ENCODE measurements at places on chromosomes 12 and 14.

DNA sequence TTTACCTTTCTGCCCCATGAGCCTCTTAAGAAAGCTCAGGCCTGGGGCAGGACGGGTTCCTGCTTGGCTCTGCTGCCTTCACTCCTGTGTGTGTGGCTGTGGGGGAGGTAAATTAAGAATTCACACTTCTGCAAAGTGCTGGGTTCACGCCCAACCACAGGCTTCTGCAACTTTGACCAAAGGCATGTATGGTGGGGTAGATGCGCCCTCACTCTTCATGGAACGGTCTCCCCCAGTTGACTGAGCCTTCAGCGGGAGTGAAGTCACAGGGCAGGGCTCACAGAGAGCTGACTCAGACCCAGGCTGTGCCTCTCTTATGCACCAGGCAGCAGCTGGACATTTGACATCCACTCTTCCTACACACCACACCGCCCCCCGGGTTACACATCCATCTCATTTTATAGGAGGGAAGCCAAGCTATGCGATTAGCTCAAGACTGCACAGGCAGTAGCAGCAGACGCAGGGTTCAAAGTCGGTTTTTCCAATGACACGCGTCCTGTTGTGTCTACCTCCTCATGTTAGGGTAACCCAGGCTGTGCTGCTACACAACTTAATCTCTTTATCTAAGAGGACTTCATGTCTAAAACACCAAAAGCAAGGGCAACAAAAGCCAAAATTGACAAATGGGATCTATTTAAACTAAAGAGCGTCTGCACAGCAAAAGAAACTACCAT, 15.4 kb upstream of the BCL11B start:
- H3K27me3 ChIP-seq: no peaks in the 10 kb centered on the region
- no peak overlapping the region for H3K4me3 ChIP-seq
- no peak for DNase-seq
- no peaks in the 10 kb centered on the region for H3K4me1 ChIP-seq
- no peak overlapping the region for H3K27ac ChIP-seq

DNA sequence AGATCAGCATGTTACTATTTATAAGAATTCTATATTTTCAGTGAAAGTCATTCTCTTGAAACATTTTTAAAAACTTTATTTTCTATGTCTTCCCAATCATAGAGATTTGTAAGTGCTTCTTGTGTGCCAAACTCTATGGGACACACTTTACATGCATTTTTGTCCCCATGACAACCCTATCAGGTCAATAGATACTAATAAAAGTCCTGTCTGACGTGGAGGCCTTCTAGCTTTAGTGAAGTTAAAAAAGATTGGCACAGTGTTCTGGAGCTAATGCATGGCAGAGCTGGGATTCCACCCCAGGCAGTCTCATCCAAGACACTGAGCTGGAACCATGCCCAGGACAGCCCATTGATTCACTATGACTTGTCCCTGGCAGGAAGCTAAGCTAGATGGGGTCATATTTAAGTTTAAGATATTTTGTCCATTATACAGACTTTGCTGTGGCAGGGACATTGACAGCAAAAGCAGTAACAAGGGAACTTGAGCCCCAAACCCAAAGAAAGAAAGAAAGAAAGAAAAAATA, 28.1 kb downstream of the TTC6 start:
- H3K4me3 ChIP-seq: no peak overlapping the region
- H3K36me3 ChIP-seq: no peaks in the 10 kb centered on the region
- H3K27me3 ChIP-seq: peaks cover 23% of the 10 kb centered on the region
- H3K4me1 ChIP-seq: no peaks in the 10 kb centered on the region
- H3K27ac ChIP-seq: no peak overlapping the region
- no peak for DNase-seq

DNA sequence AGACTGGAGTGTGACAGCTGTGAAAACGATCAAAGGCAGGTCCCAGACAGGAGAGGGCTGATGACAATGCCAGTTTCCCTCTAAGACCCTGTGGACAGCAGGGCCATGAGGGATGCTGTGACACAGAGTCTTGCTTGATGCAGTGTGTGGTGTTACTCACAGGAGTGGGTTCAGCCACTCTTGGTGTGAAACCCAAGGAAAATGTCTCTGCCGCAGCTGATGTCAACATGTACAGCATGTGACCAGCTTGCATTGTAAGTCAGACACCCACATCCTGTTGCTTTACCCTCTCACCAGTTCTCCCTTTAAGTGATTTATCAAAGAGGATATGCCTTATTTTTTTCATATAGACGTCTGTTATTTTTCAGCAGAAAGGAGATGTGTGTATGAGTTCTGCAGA, 268.6 kb downstream of the BTG1 start:
- no peak overlapping the region for H3K27ac ChIP-seq
- no peaks in the 10 kb centered on the region for H3K36me3 ChIP-seq
- H3K27me3 ChIP-seq: no peaks in the 10 kb centered on the region
- H3K4me3 ChIP-seq: no peak overlapping the region

GRCh38 chr12:92369056-92369455, 223.4 kb upstream of the BTG1 start:
- no peak for DNase-seq
- no peaks in the 10 kb centered on the region for H3K36me3 ChIP-seq
- no peak overlapping the region for H3K4me3 ChIP-seq
- H3K27me3 ChIP-seq: no peaks in the 10 kb centered on the region

DNA sequence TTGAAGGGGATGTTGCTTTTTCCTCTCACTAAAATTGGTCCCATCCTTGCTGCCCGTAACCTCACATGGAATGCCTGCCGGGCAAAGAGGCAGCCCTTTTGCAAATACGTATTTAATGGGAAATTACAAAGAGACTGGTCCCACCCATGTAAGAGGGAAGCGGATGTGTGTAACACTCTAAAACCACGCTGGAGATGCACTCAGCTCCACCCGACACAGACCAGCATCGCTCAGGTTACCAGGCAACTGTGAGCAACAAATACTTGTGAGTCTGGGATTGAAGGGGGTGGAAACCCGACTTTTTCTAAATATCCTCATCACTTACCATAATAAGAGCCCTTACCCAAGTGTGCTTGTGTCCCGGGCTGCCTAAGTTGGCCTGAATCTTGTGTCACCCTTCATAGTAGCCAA, 47.7 kb downstream of the ELK3 start:
- H3K27ac ChIP-seq: no peak overlapping the region
- H3K27me3 ChIP-seq: no peaks in the 10 kb centered on the region
- H3K4me3 ChIP-seq: no peak overlapping the region

- no peaks in the 10 kb centered on the region for H3K4me1 ChIP-seq
- H3K4me3 ChIP-seq: no peak overlapping the region
- no peaks in the 10 kb centered on the region for H3K36me3 ChIP-seq
These were observed 1419.4 kb downstream of the FSCB start for GRCh38 chr14:43087666-43088065.

DNA sequence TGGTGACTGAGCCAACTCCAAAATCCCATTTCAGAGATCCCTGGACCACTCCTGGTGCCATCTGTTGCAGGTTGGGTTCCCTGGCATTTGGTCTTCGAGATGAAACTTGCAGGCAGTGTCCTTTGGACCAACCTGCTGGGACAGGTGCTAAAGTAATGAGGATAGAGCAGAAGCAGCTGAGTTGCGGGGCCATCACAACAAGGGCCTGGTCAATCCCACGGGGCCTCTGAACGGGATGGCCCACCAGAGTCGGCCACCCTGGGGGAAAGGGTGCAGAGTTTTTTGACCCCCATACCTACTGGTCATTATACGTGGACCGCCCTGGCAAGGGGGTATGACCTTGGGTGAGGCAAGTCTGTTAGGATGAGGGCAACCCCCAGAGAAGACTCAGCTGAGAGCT, 39.3 kb downstream of the DLK1 start:
- DNase-seq: no peak
- H3K4me3 ChIP-seq: no peak overlapping the region
- H3K27me3 ChIP-seq: no peaks in the 10 kb centered on the region
- peaks cover 3% of the 10 kb centered on the region for H3K4me1 ChIP-seq
- H3K27ac ChIP-seq: no peak overlapping the region

DNA sequence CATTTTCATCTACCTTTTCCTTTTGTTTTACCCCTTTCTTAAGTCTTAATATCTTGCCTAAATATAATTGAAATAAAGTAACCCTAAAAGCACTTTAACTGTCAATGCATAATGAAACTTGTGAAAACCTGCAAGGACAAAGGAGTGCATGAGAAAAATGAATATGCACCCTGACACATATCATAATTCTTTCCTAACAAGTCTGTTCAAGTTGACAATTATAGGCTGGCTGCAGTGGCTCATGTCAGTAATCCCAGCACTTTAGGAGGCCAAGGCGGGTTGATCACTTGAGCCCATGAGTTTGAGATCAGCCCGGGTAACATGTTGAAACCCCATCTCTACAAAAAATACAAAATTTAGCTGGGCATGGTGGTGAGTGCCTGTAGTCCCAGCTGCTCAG, 65.4 kb downstream of the FGD6 start:
- no peak overlapping the region for H3K27ac ChIP-seq
- no peaks in the 10 kb centered on the region for H3K27me3 ChIP-seq
- H3K4me3 ChIP-seq: no peak overlapping the region
- no peak for DNase-seq
- H3K36me3 ChIP-seq: peaks cover 2% of the 10 kb centered on the region

DNA sequence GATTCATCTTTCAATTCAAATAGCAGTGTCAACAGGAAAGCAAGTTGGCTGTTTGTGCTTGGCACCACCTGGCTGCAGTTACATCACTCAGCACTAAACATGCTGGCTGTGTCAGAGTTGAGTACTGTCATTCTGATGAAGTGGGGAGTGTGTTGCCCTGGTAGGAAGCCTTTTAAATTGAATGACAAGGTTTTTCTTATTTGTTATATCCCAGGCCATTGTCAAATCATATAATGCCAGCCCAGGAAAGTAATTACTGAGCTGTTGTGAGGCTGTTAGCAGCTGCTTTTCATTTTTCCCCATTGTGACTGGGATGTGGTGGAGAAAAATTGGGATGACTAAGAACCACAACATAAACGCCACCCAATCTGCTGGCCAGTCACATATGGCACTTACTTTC, 106.5 kb upstream of the PRKD1 start:
- no peak overlapping the region for H3K4me3 ChIP-seq
- H3K27ac ChIP-seq: no peak overlapping the region
- no peak for DNase-seq
- peaks cover 1% of the 10 kb centered on the region for H3K4me1 ChIP-seq

DNA sequence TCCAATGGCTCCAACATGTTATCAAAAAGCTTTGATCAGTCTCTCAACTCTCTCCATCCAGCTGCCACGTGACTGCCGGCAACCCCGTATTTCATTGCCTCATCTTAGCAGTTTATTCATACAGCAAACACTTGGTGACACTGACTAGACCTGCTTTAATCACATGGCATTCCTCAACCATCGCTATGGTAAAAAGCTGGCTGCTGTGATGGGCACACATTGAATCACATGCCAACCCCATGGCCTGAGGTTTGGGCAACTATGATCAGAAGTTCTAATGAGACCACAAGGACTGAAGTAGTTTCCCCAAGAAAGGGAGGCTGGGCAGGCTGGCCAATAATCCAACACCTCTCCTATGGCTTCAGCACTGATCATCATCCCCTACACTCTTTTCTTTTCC, 40.6 kb upstream of the TAS2R42 start:
- no peak overlapping the region for H3K4me3 ChIP-seq
- no peak for DNase-seq
- H3K36me3 ChIP-seq: no peaks in the 10 kb centered on the region
- no peaks in the 10 kb centered on the region for H3K4me1 ChIP-seq
- no peak overlapping the region for H3K27ac ChIP-seq

- H3K36me3 ChIP-seq: no peaks in the 10 kb centered on the region
- H3K4me1 ChIP-seq: no peaks in the 10 kb centered on the region
- no peak for DNase-seq
- H3K27me3 ChIP-seq: no peaks in the 10 kb centered on the region
- H3K4me3 ChIP-seq: no peak overlapping the region
These were observed 153.7 kb upstream of the SRRM4 start for GRCh38 chr12:118827606-118828005.

DNA sequence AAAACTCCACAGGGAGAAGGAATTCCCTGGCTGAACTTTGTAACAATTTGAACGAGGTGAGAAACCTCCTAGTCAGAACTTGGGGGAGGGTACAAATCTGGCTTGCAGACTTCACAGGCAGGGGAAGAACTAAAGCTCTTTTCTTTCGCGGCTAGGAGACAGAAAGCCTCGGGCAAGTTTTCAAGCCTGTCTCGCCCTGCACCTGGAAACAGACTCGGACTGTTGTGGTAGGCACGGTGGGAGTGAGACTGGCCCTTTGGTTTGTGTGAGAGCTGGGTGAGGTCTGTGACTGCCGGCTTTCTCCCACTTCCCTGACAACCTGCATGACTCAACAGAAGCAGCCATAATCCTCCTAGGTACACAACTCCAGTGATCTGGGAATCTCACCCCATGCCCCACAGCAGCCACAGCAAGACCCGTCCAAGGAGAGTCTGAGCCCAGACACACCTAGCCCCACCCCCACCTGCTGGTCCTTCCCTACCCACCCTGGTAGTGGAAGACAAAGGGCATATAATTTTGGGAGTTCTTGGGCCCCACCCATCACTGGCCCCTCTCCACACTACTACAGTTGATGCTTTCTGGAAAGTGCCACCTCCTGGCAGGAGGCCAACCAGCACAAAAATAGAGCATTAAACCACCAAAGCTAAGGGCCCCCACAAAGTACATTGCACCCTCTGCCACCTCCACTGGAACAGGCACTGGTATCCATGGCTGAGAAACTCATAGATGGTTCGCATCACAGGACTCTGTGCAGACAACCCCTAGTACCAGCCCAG, 102.7 kb upstream of the ST8SIA1 start:
- H3K27ac ChIP-seq: no peak overlapping the region
- DNase-seq: no peak
- H3K27me3 ChIP-seq: no peaks in the 10 kb centered on the region
- H3K4me3 ChIP-seq: no peak overlapping the region
- H3K4me1 ChIP-seq: peaks cover 2% of the 10 kb centered on the region
- no peaks in the 10 kb centered on the region for H3K36me3 ChIP-seq

GRCh38 chr14:58977366-58977765, 211.1 kb upstream of the DAAM1 start:
- no peaks in the 10 kb centered on the region for H3K36me3 ChIP-seq
- H3K27ac ChIP-seq: no peak overlapping the region
- no peak overlapping the region for H3K4me3 ChIP-seq
- no peak for DNase-seq
- H3K4me1 ChIP-seq: no peaks in the 10 kb centered on the region
- H3K27me3 ChIP-seq: no peaks in the 10 kb centered on the region

- H3K4me3 ChIP-seq: no peak overlapping the region
- H3K36me3 ChIP-seq: no peaks in the 10 kb centered on the region
- no peak overlapping the region for H3K27ac ChIP-seq
These were observed 8.4 kb upstream of the RIPK3 start for GRCh38 chr14:24348186-24348585.

DNA sequence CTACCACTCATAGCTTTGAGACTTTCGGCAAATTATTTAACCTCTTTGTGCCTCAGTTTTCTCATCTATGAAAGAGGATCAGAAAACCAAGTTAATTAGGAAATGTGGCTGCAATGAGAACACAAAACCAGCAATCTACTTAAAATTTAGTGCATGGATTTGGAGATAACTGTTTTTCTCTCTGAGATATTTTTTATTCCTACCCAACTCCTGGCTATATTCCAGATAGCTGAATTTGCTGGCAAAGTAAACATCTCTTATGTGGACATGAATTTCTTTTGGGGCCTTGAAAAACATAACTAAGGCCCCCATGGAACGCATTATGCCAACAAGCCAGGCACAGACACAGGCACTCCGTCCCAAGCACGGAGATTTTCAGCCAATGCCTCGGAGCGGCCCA, 53.4 kb upstream of the FOXN3 start:
- H3K36me3 ChIP-seq: no peaks in the 10 kb centered on the region
- H3K4me3 ChIP-seq: no peak overlapping the region
- peaks cover 7% of the 10 kb centered on the region for H3K4me1 ChIP-seq
- no peak overlapping the region for H3K27ac ChIP-seq
- DNase-seq: no peak

- no peak overlapping the region for H3K27ac ChIP-seq
- H3K4me3 ChIP-seq: no peak overlapping the region
- no peak for DNase-seq
- H3K27me3 ChIP-seq: no peaks in the 10 kb centered on the region
- H3K4me1 ChIP-seq: no peaks in the 10 kb centered on the region
These were observed 28.3 kb downstream of the MMAB start for GRCh38 chr12:109544955-109545531.

All from iPS DF 6.9 (cell line).